ENCODE measurements at places on chromosomes 12 and 14. TPM values are rescaled to one million over a fixed set of nuclear protein-coding genes. Genes with fewer than 3 reads are reported as not detected.

DNA sequence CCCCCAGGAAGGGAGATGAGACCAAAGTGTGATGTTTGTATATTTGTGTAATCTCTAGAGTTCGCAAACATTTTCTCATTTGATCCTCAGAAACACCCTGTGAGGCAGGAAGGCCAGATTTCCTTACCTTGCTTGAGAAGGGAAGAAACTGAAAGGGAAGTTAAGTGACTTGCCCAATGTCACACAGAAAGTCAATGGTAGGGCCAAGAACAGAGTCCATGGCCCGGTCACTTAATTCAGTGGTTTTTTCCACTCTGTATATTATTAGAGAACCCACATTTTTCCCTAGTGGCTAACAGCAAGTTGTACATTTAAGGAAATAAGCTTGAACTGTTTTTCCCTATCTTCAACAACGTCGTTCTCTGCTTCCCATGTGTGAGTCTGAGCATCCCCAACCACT, 25.6 kb upstream of the CHPT1 start:
- DNase-seq, result no peak

DNA sequence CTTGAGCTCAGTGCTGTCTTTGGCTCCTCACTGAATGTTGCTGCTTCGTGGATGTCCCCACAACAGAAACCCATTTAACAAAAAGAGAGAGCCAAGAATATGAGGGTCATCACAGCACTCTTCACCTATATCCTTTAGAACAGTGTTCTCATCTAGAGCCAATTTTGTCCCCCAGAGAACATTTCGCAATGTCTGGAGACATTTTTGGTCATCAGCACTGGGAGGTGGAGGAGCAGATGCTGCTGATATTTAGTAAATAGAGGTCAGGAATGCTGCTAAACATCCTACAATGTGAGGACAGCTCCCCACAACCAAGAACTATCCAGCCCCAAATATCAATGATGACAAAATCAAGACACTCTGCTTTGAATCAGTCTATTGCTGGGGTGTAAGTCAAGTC, 92.5 kb downstream of the BBS10 start:
- no peak for DNase-seq

Gene SCARB1
- 18.6 TPM for total RNA-seq

DNA sequence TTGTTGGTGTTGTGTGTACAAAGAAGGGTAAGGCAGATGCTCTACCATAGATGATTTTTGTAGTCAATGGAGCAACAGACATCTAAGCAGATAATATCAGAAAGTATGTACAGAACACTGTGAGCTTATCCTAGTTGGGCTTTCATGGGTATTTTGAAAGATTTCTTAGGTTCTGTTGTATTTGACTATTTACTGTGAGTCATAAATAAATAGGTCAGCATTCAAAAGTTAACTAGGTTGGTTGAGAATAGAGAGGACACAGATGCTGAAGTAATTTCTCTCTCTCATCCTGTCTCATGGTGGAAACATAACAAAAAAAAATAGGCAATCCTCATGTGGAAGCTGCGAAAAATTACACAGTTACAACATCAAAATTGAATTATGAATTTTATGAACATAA, 413.5 kb downstream of the CCDC91 start:
- DNase-seq, result no peak

DNA sequence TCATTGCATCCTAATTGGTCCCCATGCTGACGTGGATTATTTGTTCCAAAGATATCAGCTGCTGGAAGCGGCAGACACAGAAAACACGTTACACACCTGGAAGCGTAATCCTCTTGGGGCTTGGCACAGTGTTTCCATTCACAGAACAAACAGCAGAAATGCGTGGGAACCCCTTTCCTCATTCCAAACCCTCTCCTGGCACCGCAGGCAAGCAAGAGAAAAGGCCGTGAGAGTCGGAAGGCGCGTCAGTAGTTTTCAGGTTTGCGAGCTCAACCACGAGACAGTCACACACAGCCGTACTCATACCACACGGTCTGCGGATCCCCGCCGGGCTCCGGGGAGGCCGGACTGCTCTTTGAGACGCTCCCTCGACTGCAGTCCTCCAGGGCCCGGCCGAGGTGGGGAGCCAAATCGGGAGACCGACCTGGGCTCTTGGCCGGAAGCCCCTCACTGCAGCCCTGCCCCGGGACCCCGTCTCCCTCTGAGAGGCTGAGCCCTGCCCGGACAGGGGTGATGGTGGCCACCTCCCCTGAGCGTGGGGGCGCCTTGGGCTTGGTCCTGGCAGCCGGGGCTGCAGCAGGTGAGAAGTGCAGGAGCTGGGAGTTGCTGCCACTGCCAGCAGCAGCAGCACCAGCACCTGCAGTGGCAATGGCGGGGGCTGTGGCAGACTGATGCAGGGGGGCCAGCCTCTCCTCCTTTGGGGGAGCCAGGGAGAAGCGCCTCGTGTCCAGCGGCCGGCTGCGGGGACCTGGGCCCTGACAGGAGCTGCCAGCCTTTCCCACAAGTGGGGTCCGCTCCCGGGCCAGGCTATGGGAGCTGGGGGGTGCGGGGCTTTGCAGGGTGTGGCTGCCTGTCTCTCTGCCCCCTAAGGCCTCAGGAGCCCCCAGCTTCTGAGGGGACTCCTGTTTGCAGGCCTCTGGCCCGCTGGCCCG, 28.1 kb upstream of the GPR68 start:
- no peak for DNase-seq

DNA sequence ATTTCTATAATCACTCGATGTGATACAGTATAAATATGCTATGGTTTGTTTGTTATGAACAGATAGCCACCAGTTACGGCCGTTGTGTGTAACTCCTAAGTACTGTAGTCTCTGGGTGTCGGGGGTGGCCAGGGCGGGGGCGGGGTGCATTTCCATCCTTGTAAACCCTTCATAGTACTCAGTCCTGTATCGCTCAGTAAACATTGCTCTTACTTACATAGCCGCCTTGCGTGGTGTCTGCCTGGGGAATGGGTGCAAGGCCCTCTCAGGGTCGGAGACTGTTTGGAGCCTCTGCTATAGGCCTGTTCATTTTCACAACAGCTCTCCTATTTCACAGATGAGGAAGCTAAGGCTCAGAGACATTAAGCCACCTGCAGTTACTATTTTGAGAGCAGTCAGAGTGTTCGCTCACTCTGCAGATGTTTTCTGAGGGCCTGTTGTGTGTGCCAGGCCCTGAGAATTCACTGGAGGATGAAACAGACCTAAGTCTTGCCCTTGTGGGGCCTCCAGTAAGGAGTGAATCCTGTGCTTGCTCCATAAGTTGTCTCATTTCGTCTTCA, 42.5 kb downstream of the JDP2 start:
- no peak for DNase-seq

DNA sequence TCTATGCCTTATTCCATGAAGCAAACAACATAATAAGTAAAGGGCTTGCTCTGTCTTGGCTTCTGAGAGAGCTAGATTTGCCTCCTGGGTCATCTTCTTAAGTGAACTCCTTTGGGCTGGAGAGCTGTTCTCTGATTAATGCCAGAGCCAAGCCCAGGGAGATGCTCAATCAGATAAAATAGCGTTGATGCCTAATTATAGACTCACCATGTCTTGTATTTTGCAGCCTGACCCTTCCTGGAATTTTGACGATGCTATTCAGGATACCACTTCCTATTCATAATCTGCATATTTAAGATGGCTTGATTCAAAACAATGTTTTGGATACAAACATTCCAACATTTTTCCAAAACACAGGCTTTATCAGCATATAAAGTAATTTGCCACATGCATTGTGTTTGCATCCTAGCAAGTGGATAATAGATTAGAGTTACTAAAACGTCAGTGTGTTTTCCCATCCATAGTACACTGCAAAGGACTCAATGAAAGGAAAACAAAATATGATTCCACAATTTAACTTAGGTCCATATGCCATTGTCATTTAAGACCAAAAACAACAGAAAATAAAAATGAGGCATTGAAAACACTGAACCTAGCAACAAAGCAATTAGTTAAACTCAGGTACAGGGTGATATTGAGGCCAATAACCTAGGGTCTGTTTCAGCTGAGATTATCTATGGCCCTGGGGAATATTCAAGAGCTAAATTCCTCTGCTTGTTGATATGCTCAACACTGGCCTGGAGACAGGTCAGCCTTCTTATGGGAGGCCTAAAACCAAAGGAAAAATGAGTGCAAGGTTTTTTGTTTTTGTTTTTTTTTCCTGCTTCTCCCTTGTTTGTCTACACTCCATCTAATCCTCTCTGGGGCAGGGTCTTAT, 184.2 kb upstream of the FOXN3 start:
- DNase-seq, result no peak

DNA sequence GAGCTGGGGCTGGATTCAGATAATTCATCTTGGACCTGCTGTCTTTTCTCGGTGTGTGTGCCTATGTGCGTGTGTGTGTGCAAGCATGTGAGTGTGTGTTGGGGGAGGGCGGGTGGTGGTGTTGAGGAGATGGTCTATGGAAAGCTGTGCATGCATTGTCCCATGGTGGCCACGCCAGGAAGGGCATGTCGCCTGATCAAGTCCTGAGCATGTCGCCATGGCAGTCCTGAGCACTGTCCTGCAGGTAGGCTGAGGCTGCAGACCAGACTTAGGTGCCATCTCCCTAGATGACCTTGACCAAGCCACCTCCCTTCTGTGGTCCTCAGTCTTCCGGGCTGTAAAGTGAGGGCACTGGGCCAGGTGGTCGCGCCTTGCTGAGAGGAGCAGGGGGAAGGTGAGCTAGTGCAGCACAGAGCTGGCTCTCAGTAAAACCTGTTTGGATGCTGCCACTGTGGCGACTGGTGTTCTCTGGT, 81.4 kb downstream of the PAPOLA start:
- DNase-seq, result no peak

DNA sequence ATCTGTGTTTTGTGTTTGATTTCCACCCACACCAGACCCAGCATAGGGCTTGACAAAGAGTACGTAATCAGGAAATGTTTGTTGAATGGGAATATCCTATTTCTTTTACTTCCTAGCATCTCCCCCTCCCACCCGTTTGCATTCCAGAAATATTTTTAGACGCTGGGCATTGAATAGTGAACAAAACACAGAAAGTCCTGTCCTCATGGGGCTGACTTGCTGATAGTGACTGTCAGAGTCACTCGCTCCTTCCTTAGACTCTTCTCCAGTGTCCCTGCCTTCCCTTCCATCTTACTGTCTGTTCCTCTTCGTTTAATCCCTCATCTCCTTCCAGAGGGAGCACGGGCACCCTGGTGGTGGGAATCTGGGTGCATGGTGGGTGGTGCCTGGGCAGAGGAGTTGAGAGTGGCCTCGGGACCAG, 53.6 kb downstream of the SLC25A47 start:
- DNase-seq, result peak; percentile 47

Gene P2RX7
- not detected for total RNA-seq

DNA sequence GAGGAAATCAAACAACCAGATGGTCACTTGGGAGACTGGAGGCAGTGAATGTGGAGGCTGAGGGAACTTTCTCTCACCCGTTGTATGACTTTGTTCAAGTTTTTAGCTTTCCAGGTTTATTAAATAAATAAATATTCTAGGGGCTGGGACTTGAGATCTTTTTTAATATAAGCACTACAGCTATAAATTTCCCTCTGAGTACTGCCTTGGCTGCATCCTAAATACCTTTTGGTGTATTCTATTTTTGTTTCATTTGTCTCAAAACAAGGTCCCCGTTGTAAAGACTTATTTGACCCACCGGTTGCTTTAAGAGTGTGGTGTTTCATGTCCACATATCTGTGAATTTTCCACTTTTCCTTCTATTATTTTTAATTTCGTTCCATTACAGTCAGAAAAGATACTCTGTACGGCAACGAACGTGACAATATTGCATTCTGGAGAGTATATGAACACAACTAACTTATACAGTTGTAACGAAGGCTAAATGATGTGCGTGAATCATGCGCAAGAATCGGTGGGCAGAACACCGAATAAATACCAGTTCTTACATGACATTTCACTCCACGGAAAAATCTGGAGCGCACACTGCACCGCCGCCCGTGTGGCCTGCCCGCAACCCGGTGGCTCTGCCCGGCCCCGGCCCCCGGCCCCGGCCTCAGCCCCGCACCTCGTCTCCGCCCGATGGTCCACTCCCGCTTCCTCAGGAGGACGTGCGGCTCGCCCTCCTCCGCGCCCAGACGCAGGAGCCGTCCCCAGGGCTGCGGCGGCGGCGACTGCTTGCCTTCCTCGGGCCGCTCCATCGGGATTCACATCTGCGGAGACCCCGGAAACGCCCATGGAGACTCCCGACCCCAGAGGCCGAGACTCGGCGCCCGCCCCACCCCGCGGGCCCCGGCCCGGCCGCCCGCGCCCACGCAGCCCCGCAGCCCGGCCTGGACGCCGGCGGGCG, 602 bp downstream of the CHFR start:
- no peak for DNase-seq

Gene LHX5
- not detected for total RNA-seq

GRCh38 chr12:61854902-61855301, 405.3 kb upstream of the USP15 start:
- peak; percentile 1 for DNase-seq

Gene KTN1
- 122 TPM for total RNA-seq

GRCh38 chr12:124505001-124505818, 62.2 kb downstream of the NCOR2 start:
- DNase-seq, result no peak

Gene AKAP3
- 0.40 TPM for total RNA-seq

Gene TSPAN19
- total RNA-seq, result 0.10 TPM

GRCh38 chr12:54222609-54223008, 33.8 kb upstream of the SMUG1 start:
- peak; percentile 95 for DNase-seq

Gene TAS2R30
- 0.23 TPM for total RNA-seq

DNA sequence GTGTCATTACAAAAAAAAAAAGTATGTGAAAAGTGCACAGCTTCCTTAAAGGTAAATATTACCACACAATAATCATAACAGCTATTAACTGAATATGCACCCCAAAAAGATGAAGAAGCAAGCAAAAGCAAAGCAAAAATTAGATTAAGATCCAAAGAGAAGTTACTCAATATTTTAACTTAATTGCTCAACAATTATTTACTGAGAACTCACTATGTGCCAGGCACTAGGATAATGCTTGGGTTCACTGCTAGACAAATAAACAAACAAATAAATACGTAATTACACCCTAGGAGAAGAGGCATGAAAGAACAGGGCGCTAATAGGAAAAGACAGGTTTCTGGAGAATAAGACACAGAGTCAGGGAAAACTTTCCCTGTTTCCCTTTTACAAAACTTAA, 33.4 kb downstream of the PPP1R12A start:
- DNase-seq, result no peak

DNA sequence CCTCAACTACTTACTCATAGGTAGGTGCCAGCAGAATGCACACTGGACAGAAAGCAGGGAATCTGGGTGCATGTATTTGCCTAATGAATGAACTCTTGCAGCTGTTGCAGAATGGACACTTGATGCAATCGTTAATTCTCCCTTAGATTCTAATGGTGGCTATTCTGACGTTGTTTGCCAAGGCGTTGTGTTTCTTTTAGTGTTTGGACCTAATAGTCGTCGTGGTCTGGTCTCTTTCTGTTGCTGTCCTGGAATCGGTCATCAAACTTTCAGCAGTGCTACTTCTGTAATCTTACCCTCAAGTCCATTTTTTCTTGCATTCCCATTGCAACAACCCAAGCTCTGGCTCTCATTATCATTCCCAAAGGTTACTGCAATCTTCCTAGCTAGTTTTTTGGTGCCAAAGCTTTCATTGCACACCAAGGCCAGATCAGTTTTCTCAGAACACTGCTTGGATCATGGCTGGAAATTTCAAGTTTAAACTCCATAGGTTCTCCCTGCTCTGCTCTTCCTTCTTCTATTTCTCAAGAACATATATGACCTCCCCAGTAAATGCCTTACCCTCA, 31.3 kb downstream of the BMP4 start:
- no peak for DNase-seq

Gene AKAP6
- total RNA-seq, result 0.60 TPM

GRCh38 chr12:64890873-64891468, 66.5 kb downstream of the TBC1D30 start:
- DNase-seq, result peak; percentile 55
